ENCODE measurements at places on chromosomes 5 and 9. TPM values are rescaled to one million over a fixed set of nuclear protein-coding genes. Genes with fewer than 3 reads are reported as not detected.

The DNAJC25 gene
- 6.9 TPM for total RNA-seq

The CDO1 gene
- total RNA-seq, result not detected

The TMEM232 gene
- total RNA-seq, result not detected

The GABRG2 gene
- total RNA-seq, result not detected

The IL13 gene
- not detected for total RNA-seq

The ITGA2 gene
- total RNA-seq, result 27.3 TPM

The CD180 gene
- total RNA-seq, result not detected

The IPPK gene
- total RNA-seq, result 20.1 TPM

The SPINK6 gene
- total RNA-seq, result 28.1 TPM

The FSTL4 gene
- total RNA-seq, result 2.3 TPM

The GPR21 gene
- total RNA-seq, result 0.47 TPM

The CLIC3 gene
- 8.7 TPM for total RNA-seq

The SLCO4C1 gene
- total RNA-seq, result 0.19 TPM

The PCSK5 gene
- 1.1 TPM for total RNA-seq

The RPS23 gene
- 4,824 TPM for total RNA-seq

The PCDHB15 gene
- total RNA-seq, result 0.04 TPM

The HAPLN1 gene
- not detected for total RNA-seq

The C5orf52 gene
- total RNA-seq, result not detected

The HTR4 gene
- not detected for total RNA-seq

The ORM1 gene
- not detected for total RNA-seq

The TTC23L gene
- not detected for total RNA-seq

The TSLP gene
- 0.78 TPM for total RNA-seq

The PALM2AKAP2 gene
- total RNA-seq, result 3.3 TPM

The ADAMTS6 gene
- 22.0 TPM for total RNA-seq

The SYK gene
- total RNA-seq, result 3.4 TPM

The SMIM33 gene
- not detected for total RNA-seq

The SAXO1 gene
- total RNA-seq, result not detected

The TMC1 gene
- not detected for total RNA-seq

The GRM6 gene
- total RNA-seq, result not detected

The DOLK gene
- total RNA-seq, result 17.6 TPM

The SHOC1 gene
- not detected for total RNA-seq

The CDC14B gene
- 10.2 TPM for total RNA-seq

The PLAC8L1 gene
- total RNA-seq, result 0.23 TPM

The OR1L1 gene
- not detected for total RNA-seq

The PRRT1B gene
- total RNA-seq, result not detected

The ERCC6L2 gene
- total RNA-seq, result 22.4 TPM

The CYLC2 gene
- not detected for total RNA-seq

The IL3 gene
- not detected for total RNA-seq

The TSSK1B gene
- total RNA-seq, result 0.04 TPM

The DAB2 gene
- 11.9 TPM for total RNA-seq

The MYMK gene
- not detected for total RNA-seq

The LRRC14B gene
- total RNA-seq, result not detected

The INSL6 gene
- total RNA-seq, result not detected

The WNK2 gene
- not detected for total RNA-seq

The PCDHGA8 gene
- 0.08 TPM for total RNA-seq
